Hypothalamus (tissue), 51 donors: ENCODE measurements at places on chromosomes 4 and X.

DNA sequence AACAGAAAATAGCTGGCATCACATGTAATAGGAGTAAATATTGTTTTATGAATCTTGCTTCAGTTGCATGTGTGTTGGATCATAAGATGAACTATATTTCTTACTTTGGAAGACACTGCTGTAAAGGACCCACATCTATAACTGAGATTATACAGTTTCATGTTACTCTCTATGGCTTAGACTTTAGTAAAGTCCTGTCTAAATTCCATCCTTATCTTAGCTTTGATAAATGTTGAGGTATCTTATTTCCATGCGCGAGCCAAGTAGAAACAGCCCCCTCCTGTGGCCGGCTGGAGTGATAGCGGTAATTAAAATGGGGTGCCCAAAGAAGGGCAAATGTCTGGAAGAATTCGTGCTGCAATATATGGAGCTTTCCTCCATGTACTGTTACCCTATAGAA lies 43.0 kb downstream of the CCDC158 start:
- no peak for DNase-seq

- no peak for DNase-seq
Measured at GRCh38 chr4:61750810-61751209, 550.7 kb downstream of the ADGRL3 start.

GRCh38 chr4:79747252-79747651 lies 325.8 kb downstream of the ANTXR2 start:
- no peak for DNase-seq

DNA sequence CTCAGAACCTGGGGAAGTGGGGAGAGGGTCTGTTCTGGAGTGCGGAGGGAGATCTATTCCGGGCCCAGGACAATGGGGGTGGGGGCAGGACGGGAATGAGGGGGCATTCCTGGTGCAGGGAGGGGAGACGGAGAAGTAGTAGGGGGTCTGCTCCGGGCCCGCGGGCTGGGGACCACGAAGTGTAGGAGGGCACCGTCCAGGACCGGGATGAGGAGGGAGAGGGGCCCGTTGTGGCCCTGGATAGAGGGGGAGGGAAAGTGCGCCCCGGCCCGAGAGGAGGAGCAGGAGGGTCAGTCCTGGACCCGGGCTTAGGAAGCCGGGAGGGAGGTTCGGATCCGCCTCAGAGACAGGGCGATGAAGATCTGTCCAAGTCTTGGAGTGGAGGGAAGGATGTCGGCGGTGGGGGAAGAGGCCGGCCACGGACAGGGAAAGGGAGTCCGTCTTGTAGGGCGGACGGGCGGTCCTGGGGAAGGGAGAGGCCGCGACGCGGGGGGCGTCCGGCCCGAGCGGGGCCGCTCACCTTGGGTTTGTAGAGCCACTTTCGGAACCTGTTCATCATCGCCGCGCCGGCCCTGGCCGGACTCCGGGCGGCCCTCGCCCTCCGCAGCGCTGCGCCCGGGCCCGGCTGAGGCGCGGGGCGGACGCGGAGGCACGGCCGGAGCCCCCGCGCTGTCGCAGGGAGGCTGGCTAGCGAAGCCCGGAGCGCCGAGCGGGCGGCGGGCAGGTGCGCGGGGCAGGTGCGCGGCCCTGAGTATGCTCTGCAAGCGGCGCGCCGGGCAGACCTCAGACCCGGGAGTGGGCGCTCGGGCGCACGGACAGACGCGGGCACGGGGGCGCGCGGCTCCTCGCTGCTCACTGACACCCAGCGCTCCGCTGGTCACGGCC lies at the start of gene ZFYVE28:
Gene ZFYVE28 (minus strand): TSS at position 881 of the 885 bp plus-strand sequence. CDS start 322 bp downstream, at position 559.
- no peak for DNase-seq

DNA sequence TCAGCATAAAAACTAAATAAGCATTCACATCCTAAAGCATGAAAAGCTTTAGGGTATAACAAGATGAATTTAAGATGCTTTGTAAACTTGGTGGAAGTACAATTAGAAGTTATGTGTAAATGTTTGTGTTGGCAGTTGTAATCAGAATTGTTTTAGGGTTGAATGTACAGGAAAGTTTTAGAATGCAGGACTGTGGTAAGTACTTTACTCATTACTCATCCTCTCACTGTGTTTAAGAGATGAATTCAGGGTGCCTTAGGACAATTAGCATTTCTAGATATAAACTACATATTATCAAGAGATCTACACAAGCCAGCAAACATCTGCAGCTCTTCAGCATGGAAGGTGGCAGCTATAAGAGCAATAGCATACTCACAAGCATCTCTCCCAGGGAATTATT lies 77.5 kb upstream of the ELOVL6 start:
- DNase-seq = no peak

DNA sequence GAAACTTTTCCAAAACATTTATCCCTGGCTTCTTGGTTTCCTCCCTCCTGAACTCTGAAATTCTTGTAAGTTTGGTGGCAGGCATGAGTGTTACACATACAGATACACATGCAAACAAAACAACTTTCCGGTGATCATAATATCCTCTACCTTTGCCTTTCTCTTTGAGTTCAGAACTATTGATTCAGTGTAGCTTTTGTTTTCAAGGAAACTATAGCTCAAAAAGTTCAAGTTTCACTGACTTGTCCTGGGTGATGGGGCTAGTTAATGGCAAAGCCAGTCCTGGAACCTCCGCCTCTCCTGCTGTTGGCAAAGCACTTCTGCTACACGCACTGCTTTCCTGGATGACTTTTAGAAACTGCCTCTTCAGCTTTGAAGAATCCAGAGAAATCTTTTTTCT lies 177.3 kb upstream of the FAT1 start:
- DNase-seq = no peak

DNA sequence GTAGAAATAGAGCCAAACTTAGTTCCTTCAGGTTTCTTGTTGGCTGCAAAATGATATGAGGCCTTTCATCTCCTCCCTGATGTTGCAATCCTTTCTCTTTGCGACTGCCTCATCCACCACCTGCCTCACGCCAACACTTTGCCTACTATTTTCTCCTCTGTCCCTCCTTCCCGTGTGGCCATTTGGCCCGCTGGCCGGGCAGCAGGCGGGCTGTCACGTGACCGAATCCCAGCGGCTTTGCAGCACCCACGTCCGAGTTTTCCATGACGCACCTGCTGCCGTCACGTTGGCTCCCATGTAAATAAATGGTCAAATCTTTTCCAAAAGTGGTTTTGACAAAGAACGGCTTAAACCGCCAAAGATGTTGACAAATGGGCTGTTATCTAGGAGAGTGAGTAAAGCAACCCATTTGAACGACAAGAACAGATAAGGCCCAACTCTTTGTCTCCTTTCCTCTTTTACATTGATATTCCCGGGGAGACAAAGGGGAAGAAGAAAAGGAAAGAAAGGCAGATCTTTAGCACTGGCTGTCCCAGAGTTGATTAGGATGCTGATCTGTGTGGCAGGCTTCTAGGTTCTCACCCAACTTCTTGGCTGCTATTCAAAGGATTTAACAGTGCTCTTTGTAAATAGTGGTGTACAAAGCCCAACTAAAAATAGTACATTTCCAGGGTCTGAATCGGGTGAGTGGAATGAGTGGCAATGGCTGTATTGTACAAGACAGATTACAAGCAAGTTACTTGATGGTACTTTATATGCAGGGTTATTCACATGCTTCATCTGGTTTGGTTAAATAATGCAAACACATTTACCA lies 174.2 kb upstream of the JADE1 start:
- DNase-seq = peak; percentile 19

DNA sequence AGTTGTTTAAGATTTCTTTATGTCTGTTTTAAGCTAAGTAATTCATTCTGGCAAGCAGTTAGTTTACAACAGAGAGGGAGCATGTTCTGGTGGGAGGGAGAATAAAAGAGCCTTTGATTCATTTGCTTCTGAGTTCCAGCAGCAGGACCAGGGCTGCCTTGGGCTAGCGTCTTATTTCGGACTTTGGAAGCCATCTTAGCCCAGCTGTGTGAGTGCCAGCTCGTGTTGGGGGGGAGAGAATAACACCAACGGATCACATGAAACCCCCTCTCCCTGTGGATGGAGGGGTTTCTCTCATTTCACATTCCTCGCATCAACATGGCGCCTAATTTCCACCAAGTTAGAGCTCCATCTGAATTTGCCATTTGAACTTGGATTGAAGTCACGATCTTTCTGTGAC lies 7.4 kb downstream of the GAB1 start:
- peak; percentile 6 for DNase-seq

DNA sequence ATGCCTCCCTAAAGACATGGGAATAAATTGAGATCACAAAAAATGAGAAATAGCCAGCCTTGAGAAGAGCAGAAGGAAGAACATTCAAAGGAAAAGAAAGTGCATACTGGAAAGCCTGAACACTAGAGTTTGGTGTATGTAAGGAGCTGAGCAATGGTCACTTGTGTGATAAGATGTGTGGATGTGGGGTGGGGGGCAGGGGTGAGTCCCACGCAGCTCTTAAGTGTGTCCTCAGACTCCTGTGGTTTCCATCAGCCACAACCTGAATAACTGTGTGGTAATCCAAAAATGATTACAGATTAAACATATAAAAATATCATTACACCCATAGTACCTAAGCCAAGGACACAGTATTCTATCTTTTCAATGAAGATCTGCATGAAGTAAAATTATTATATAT lies 59.9 kb downstream of the ELOVL6 start:
- DNase-seq = no peak

DNA sequence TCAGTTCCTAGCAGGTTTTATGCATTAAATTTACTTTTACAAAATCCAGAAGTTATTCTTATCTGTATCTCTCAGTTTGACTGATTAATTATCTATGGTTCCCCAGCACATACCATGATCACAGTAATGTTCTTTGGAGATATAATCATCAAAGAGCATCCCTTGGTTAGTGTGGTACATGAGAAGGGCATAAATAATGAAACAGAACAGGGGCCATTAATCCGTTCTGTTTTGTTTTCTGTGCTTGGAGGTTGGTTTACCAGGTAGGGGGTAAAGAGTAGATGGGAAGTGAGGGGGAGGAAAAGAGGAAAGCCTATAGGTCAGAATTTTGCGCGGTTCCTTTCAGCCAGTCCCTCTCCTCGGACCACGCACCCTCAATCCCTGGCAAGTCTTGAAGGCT lies 718.7 kb upstream of the TENM3 start:
- no peak for DNase-seq

DNA sequence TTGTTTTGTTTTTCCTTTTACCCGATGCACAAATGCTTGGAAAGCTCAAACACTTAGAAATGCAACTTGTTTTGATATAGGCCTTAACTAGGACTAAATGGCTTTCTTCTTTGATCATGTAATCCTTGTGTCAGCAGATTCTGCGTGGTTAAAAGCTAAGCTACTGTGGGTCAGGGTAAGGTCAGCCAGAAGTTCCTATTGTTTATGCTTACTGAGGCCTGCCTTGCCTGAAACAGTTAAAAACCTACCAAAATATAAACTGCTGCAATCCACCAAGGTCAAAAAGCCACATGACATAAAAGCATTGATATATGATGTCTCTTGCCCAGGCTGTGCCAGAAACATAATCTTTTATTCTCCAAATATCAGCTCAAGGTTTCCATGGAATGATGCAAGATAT lies 223.4 kb downstream of the FAM47B start:
- DNase-seq = no peak

GRCh38 chr4:52095374-52095773 lies 44.3 kb downstream of the SPATA18 start:
- no peak for DNase-seq
